ENCODE measurements at places on chromosomes 3 and 15.

- no peak for DNase-seq
Measured at GRCh38 chr3:151062611-151063010, 22.9 kb upstream of the MED12L start.

- DNase-seq, result no peak
Measured at GRCh38 chr3:185069037-185070030, 83.5 kb downstream of the C3orf70 start.

- no peak for DNase-seq
Measured at GRCh38 chr3:188575501-188575900, 421.5 kb downstream of the LPP start.

DNA sequence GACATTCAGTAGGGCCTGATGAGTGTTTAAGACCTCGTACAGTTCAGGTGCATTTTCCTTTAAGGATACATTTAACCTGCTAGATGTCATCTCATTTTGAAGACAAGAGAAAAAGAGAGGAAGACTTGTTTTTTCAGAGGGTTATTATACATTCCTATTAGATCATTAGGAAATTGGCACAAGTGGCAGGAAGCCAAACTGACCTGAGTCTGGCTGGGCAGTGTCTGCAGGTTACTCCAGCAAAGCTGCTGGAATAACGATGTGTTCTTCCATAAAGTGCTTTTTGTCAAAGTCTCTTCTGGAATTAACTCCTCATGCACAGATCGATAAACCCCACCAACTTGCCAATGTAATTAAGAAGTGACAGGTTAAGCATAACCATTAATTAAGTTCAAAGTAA is 396.4 kb upstream of the TPRG1 start:
- no peak for DNase-seq

- no peak for DNase-seq
Measured at GRCh38 chr3:56837196-56837955, 35.6 kb upstream of the ARHGEF3 start.

- DNase-seq, result peak; percentile 36
Measured at GRCh38 chr3:46242120-46242519, at the start of gene CCR3. TSS of gene CCR3 (plus strand) at chr3:46242460. CDS start at chr3:46265159, 22,699 bp downstream.

DNA sequence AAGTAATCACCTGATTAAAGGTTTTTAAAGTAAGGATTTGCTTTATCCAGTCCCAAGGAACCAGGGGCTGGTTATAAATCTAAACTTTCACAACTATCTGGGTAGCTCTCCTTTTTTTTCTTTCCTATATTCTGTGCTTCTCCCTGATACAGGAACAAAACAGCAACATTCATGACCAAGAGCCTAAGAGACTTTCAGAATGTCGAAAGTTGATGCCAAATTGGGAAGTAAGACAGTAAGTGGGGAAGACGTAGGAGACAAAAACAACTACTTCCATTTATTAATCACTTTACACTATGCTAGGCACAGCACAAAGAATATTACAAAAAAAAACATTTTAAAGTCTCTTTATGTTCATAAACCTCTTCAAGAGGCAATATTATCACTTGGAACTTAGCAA is 211.6 kb downstream of the MAGI1 start:
- no peak for DNase-seq

GRCh38 chr3:129739634-129740033 is 133.2 kb upstream of the PLXND1 start:
- DNase-seq, result no peak

GRCh38 chr3:8981700-8982099 is 18.4 kb upstream of the RAD18 start:
- DNase-seq, result no peak

- DNase-seq, result no peak
Measured at GRCh38 chr3:10259798-10260197, 11.5 kb downstream of the TATDN2 start.

GRCh38 chr3:193271101-193271840 is 30.2 kb downstream of the PLAAT1 start:
- no peak for DNase-seq

DNA sequence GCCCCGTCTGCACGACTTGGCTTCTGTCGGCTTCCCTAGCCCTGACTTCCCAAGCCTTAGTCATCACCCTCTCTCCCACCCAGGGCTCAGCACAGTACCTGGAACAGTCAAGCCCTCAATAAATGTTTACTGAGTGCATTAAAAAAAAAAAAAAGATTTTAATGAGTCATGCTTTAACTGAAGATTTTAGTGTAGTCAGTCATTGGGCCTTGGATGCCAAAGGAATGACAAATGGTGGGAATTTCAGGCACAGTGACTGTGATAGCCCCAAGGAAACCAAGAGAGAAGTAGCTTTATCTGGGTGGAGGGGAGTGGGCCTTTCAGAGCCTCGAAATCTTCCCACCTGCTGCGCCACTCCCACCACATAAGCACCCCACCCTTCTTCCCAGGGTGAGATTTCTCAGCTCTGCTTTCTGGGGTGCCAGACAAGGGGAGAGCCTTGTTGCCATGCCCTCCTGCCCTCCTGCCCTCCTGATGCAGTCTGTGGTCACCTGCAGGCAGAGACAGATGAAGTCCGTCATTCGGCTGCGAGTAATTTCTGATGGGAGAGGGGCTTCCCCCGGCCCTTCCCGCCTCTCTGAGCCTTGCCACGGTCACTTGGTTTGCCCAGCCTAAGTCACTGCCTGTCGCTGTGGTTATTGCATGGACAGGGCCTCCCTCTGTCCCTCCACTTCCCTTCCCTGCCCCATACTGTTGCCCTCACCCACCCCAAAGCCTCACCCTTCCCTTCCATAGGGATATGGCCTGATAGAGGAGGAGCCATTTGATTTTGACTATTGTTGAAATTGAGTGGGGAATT is 41.8 kb downstream of the SMAD3 start:
- no peak for DNase-seq

- DNase-seq, result no peak
Measured at GRCh38 chr3:126967386-126967785, 15.5 kb upstream of the PLXNA1 start.
